Placental pericyte (primary cell): ENCODE measurements at places on chromosomes 3 and 15. TPM values are rescaled to one million over a fixed set of nuclear protein-coding genes. Genes with fewer than 3 reads are reported as not detected.

The GOLGA8R gene
- 0.66 and 0.86 TPM in 2 replicates for total RNA-seq

The FEZF2 gene
- not detected in 2 replicates for total RNA-seq

The SEMA4B gene
- 23.9 and 27.2 TPM in 2 replicates for total RNA-seq

The CHST2 gene
- total RNA-seq: 10.5 and 69.1 TPM in 2 replicates

The PLOD2 gene
- total RNA-seq: 211 and 312 TPM in 2 replicates

The CIP2A gene
- total RNA-seq: 3.3 and 58.3 TPM in 2 replicates

The SCN5A gene
- total RNA-seq: 0.22 and 1.1 TPM in 2 replicates

The PAK6 gene
- under 0.01 TPM in 1 of 2 replicates, not detected in the other for total RNA-seq

The COL6A6 gene
- under 0.01 TPM in 2 replicates for total RNA-seq

The RAD51 gene
- total RNA-seq: 2.0 and 10.7 TPM in 2 replicates

The CHRNB4 gene
- not detected in 2 replicates for total RNA-seq

The PLA2G4E gene
- total RNA-seq: not detected in 2 replicates

The SLC9A9 gene
- total RNA-seq: 4.7 and 8.8 TPM in 2 replicates
